ENCODE measurements at places on chromosomes 2 and 18.

DNA sequence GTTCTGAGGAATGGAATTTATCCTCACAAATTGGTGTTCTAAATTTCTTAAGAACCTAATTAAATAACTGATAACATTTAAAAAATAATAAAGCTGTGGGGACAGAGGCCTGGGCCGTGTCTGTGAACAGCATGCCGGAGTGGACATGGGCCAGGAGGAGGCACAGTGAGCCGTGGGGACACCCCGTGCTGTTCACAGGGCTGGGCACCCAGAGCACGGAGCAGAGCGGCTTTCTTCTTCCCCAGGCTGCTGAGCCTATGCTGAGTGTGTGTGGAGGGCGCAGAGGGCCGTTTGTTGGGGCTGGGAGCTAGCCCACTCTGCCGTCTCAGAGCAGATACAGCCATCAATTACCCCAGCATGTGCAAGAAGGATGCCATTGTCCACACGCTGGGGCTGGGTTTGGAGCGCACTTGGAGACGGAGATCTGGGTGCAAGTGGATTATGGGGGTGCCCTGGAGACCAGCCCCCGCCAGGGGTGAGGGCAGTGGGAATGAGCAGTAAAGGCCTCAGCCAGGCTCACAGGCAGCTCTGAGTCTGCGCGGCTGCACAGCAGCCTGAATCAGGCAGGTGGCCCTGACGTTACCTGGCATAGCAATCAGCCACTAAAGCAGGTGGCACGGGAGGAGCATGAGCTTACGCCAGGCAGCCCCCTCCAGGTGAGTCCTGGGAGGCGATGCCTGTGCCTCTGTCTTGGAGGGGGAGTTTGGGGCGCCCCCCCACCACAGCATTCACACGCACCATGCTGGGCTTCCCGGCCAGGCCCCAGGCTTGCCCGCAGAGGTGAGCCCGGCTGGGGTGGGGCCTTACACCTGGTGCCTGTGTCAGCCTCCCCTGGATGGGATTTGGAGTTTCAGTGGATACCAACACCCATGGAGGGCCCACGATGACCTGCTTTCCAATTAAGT lies 52.1 kb upstream of the SLC66A3 start:
- no peak for DNase-seq

GRCh38 chr2:36820942-36821605 lies 124.6 kb downstream of the VIT start:
- no peak for DNase-seq

GRCh38 chr2:102707796-102708695 lies 53.8 kb upstream of the TMEM182 start:
- no peak for DNase-seq

GRCh38 chr2:33363325-33364298 lies 112.8 kb upstream of the RASGRP3 start:
- no peak for DNase-seq

- no peak for DNase-seq
Observed at GRCh38 chr2:68839260-68839833, 31.9 kb downstream of the BMP10 start.

GRCh38 chr2:123993728-123994323 lies 31.3 kb upstream of the CNTNAP5 start:
- DNase-seq: no peak

- DNase-seq: no peak
Observed at GRCh38 chr2:54665436-54665856, 58.0 kb upstream of the EML6 start.

GRCh38 chr2:190891889-190892288 lies 11.3 kb downstream of the GLS start:
- DNase-seq: no peak

- DNase-seq: no peak
Observed at GRCh38 chr2:189076572-189076971, 102.4 kb downstream of the COL3A1 start.

DNA sequence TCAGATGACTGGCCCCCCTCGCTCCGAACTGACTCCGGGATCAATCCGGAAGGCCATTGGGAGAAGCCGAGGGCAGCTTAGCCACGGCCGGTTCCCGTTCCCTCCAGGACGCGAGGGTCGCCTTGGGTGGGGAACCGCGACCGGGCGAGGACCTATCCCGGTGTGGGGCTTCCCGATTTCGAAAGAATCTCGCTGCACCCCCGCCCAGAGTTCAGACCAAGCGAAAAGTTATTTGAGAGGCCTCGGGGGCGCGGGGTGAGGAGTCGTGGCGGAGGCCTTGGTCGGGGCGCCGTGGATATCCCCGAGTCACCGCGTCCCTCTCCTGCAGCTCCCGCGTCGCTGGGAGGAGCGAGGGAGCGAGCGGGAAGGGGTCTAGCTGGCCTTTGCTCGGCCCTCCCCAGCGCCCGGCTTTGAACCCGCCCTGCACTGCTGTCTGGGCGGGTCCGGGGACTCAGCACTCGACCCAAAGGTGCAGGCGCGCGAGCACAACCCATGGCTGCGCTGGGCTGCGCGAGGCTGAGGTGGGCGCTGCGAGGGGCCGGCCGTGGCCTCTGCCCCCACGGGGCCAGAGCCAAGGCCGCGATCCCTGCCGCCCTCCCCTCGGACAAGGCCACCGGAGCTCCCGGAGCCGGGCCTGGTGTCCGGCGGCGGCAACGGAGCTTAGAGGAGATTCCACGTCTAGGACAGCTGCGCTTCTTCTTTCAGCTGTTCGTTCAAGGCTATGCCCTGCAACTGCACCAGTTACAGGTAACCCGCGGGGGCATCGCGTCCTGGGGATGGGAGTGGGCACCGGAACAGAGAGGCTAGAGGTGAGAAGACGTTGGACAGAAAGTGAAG lies at the start of gene CYP27A1:
TSS of gene CYP27A1 (plus strand) at position 457 of the 837 bp plus-strand sequence. CDS start at position 493, 36 bp downstream.
- no peak for DNase-seq

DNA sequence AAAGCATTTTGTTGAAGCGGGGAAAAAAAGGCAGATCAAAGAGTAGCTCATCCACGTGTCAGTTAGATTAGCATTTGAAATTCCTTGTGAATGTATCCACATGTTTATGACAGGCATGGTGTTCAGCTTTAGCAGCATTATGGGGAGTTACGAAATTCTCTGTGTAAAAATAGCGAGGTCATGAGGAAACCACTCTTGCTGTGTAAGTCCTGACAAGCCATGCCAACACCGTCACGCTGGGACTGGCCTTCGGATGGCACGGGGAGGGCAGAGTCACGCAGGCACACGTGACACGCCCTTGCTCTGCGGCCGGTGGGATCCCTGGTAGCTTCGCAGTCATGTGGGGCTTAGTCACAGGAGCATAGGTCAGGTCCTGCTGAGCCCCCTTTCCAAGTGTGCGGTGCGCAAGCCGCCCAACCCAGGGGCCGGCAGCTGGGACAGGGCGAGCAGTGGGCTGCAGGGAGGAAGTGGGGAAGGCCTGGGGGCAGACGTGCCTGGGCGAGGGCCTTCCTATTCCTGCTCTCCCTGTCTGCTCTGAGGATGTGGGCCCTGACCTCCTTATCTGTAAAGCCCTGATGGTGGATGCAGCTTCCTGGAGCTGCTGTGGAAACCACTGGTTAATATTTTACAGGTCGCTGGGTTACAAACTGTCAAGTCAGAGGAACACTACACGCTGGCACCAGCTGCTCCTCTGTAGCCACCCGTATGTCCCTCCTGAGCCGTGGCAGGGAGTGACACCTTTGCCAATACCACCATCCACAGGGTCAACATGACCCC lies 18.0 kb downstream of the MBP start:
- no peak for DNase-seq

GRCh38 chr2:225274751-225275150 lies 124.8 kb upstream of the NYAP2 start:
- no peak for DNase-seq

DNA sequence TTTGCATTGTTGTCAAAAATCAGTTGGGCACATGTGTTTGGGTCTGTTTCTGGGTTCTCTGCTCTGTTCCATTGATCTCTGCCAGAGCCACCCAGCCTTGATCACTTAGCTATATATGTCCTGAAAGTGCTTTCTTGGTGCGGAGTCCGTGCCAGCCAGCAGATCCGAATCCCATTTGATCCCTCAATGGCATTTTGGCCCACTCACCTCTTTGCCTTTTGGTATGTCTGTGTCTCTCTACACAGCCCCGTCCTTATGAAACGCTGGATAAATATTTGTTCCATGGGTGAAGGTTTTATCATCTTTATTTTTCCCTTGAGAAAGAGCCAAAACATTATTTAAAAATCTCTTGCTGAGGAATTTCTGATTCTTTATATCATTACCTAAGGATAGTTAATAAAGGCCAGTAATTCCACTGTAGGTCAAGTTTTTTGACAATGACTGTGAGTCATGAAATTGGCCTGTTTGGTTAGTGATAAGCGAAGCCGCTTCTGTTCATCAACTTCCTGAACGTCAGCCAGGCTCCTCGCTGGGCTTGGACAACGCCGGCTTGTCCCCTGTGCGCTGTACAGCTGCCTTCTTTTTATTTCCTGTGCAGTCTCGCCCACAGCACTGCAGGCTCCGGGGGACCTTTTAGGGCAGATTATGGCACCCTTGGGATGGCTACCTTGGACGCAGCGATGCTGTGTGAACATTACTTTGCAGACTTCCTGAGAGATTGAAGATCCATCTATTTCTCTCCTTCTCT lies 24.9 kb downstream of the MTCL1 start:
- no peak for DNase-seq

DNA sequence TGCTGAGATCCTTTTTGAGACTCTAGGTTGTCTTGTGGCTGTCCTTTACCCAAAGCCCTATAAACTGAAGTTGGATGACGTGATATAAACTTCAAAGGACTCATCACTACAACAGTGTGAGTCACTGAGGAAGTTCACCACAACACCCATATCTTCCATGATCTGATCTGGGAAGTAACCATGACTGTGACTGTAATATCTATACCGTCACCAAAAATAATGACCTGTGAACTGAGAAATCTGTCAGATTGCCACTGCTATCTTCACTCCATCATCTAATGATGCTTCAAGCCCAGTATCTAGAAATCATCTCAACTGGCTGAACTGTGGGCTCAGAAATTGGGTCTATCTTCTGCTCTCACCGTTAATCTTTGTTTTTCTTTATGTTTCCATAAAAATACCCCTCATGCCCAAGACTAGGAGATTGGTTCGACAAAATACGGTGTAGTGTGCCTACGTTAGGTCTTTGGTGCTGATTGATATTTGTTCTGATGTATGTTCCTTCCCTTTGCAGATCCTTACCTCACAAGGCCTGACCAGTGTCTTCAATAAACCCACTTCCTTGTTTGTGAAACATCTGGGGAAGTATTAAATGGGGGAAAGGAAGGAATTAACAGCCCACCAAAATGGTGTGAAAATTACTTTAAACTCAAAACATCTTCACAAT lies 78.2 kb downstream of the MYL12B start:
- DNase-seq: no peak

- no peak for DNase-seq
Observed at GRCh38 chr18:23330423-23330822, 122.7 kb upstream of the RIOK3 start.

GRCh38 chr2:205496772-205497171 lies 185.5 kb upstream of the NRP2 start:
- DNase-seq: no peak

- no peak for DNase-seq
Observed at GRCh38 chr2:18123577-18123976, 245.1 kb downstream of the KCNS3 start.

Data from stimulated activated CD8-positive, alpha-beta memory T cell treated with anti-CD3 and anti-CD28 coated beads, Interleukin-15, amount 100 ng/mL, for 1 hour (primary cell).